Glomerular endothelial cell (primary cell): ENCODE measurements at places on chromosomes 2 and 18. TPM values are rescaled to one million over a fixed set of nuclear protein-coding genes. Genes with fewer than 3 reads are reported as not detected.

RAPGEF4 gene
- total RNA-seq: 4.5 and 5.1 TPM in 2 replicates

PAX3 gene
- not detected in 2 replicates for total RNA-seq

BCS1L gene
- 30.9 and 37.6 TPM in 2 replicates for total RNA-seq

ALLC gene
- total RNA-seq: not detected in 2 replicates

IL37 gene
- not detected in 2 replicates for total RNA-seq

CD8A gene
- not detected in 2 replicates for total RNA-seq

BBS5 gene
- 3.0 and 5.5 TPM in 2 replicates for total RNA-seq

SERPINB7 gene
- 0.58 and 0.82 TPM in 2 replicates for total RNA-seq

IL1B gene
- 8.9 and 10.6 TPM in 2 replicates for total RNA-seq

RESP18 gene
- not detected in 2 replicates for total RNA-seq

C18orf54 gene
- total RNA-seq: 5.7 and 6.1 TPM in 2 replicates

C1D gene
- total RNA-seq: 11.8 and 27.0 TPM in 2 replicates
